ENCODE measurements at places on chromosomes 5 and 9.

DNA sequence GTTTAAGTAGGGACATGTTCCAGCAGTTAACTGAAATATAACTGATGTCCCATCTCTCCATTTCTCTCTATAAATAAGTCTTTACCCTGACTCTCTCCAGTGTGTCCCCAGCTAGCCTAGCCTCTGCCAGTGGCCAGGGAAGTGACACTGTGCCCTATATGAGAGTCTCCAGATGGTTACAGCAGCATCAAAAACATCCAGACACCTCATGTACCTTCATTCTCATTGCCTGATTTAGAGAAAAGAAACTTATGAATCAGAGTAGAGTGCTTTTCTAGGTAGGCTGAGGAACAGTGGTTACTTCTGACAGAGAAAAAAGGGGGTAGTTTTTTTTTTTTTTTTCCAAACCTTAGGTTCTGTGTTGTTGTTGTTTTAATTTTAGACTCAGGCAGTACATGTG lies 148.5 kb downstream of the GNAQ start:
- DNase-seq: no peak

GRCh38 chr5:5719292-5719691 lies 296.8 kb downstream of the ICE1 start:
- no peak for DNase-seq

DNA sequence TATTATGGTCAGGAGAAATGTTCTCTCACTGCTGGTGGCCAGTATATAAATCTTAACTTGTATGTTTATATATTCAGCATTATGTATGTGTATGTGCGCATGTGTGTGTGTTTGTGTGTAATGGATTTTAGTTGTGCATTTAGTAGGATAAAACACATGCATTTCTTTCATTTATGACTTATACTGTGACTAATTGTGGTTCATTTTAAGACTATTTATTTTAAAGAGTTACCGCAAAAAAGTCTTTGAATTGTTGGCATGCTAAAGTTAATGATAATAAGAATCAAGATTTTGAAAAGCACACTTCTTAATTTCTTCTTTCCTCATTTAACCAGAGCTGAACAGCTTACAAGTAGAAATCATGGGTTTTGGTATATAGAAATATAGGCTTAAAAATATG lies 60.9 kb downstream of the RAI14 start:
- no peak for DNase-seq

- no peak for DNase-seq
Measured at GRCh38 chr5:1103505-1104326, 8.1 kb downstream of the SLC12A7 start.

DNA sequence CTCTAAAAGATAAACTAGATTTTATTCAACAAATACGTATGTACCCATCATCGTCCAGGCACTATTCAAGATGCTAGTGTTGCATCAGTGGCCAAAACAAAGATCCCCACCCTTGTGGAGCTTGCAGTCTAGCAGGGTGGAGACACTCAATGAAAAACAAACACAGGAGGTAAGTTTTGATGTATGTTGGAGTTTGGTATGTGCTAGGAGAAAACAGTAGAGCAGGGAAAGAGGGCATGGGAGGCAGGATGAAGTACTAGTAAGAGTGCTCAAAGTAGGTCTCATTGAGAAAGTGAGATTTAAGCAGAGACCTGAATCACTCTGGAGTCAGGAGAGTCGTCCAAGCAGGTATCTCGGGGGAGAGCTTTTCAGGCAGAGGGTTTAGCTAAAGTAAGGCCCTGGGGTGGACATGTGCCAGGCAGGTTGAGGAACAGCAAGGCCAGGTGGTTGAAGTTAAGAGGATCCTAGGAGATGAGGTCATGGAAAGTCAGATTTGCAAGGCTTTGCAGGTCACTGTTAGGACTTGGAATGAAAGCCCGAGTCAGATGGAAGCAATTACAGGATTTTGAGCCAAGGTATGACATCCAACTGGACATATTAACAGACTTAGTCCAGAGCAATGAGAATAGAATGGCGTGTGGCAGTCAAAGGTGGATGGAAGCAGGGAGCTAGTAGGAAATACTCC lies 9.2 kb downstream of the SNX18 start:
- no peak for DNase-seq

GRCh38 chr5:149284501-149284900 lies 12.8 kb downstream of the AFAP1L1 start:
- DNase-seq: no peak

DNA sequence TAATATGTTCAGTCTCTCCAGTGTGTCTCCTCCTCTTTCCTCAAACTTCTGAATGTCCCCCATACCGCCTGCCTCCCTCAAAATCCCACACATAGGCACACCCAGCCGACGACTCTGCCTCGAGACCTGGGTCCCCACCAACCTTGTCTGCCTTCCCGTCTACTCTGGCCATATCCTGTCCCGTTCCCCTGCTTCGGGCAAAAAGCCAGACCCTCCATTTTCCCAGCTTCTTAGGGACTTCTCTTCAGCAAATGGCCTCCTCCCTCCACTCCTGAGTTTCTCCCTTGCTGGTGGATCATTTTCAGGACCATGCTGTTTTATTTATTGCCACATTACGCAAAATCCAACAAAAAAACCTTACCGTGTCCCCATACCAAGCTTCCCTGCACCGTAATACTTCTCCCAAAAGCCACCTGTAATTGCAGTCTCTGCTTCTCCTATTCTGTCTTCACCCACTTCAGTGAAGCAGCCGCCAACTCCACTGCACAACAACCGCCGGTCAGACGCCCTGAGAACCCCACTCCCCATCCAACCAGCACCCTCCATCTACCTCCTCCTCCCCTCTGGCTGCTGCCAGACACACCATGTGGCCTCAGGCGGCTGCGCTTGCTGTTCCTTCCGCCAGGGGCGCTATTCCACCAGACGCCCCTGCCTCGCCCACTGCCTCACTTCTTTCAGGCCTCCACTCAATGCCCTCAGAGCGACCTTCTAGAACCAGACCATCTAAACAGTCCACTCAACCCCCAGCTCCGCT lies 117.0 kb downstream of the TRPM6 start:
- DNase-seq: peak; percentile 22

GRCh38 chr5:42677156-42677842 lies 79.3 kb upstream of the CCDC152 start:
- no peak for DNase-seq

DNA sequence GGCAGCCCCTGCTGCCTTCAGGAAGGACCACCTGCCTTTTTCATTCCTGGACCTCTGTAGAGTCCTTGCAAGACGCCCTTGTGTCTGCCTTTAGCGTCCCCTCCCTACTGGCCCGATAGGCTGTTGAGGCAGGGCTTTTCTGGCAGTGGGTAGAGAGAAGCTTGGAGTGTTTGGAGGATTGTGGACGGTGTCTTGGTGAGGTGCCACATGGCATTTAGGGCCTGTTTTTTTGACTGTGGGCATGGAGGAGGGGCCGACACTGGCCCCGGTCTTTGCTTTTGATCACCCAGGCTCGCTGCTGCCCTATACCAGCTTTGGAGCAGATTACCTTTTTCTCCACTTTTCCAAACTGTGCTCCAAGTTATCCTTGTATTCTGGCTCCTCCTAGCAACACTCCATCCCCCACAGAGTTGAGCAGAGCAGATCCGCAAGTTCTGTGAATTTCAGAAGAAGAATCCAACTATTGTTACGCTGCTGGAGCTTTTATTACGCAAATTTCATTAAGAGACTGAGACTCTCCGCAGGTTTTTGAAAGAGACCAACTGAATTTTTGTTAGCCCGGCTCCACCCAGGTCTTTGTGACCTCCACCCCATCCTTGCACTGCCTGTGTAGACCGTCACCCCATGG lies 34.8 kb upstream of the PRDM12 start:
- no peak for DNase-seq

- no peak for DNase-seq
Measured at GRCh38 chr9:136648751-136649150, 14.0 kb upstream of the EGFL7 start.

GRCh38 chr5:56356836-56357160 lies 123.7 kb upstream of the ANKRD55 start:
- DNase-seq: no peak

GRCh38 chr9:123069010-123069481 lies 35.6 kb downstream of the GPR21 start:
- DNase-seq: no peak

GRCh38 chr5:145764325-145764724 lies 70.8 kb downstream of the PRELID2 start:
- no peak for DNase-seq

DNA sequence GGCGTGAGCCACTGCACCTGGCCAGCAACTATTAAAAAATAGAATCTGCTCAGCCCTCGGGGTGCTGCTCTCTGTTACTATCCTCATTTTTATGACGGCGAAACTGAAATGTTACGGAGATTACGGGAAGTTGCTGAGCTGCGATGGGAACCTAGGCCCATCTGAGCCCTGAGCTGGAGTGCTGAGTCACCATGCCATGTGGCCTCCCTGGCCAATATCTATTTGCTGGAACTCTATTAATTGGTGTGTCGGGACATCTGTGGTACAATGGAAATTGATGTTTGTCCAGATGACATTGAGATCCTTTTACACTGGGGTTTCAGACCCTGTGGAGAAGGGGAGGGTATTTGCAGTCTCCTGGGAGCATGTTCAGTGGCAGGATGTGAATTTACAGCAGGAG lies 8.1 kb downstream of the PRDM12 start:
- no peak for DNase-seq

- no peak for DNase-seq
Measured at GRCh38 chr9:20200581-20200980, 411.7 kb upstream of the SLC24A2 start.

- no peak for DNase-seq
Measured at GRCh38 chr5:126965487-126965886, 64.9 kb downstream of the MARCHF3 start.

DNA sequence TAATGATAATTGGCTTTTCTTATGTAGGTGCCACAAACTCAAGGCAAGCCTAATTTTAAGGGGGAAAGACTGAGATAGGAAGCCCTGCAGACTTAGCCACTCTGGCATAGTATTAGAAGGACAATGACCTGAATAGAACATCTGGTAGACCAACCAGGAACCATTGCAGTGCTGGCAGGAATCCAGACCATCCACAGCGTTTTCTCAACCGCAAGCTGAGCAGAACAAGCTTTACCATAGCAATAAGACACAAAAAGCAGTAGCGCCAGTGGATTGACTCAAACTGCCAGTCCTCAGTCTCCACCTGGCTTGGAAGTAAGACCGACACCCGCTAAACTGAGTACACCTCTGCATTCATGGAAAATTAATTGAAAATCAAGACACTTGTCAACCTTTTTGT lies 141.3 kb upstream of the LPAR1 start:
- DNase-seq: no peak

GRCh38 chr9:112670991-112671625 lies 46.8 kb downstream of the INIP start:
- DNase-seq: no peak

- DNase-seq: no peak
Measured at GRCh38 chr9:89776795-89777525, 172.1 kb downstream of the GADD45G start.

- no peak for DNase-seq
Measured at GRCh38 chr5:118882666-118883065, 105.7 kb downstream of the DTWD2 start.

- no peak for DNase-seq
Measured at GRCh38 chr5:32201122-32201753, 27.1 kb upstream of the GOLPH3 start.

- no peak for DNase-seq
Measured at GRCh38 chr5:116395226-116395625, 179.4 kb downstream of the SEMA6A start.

DNA sequence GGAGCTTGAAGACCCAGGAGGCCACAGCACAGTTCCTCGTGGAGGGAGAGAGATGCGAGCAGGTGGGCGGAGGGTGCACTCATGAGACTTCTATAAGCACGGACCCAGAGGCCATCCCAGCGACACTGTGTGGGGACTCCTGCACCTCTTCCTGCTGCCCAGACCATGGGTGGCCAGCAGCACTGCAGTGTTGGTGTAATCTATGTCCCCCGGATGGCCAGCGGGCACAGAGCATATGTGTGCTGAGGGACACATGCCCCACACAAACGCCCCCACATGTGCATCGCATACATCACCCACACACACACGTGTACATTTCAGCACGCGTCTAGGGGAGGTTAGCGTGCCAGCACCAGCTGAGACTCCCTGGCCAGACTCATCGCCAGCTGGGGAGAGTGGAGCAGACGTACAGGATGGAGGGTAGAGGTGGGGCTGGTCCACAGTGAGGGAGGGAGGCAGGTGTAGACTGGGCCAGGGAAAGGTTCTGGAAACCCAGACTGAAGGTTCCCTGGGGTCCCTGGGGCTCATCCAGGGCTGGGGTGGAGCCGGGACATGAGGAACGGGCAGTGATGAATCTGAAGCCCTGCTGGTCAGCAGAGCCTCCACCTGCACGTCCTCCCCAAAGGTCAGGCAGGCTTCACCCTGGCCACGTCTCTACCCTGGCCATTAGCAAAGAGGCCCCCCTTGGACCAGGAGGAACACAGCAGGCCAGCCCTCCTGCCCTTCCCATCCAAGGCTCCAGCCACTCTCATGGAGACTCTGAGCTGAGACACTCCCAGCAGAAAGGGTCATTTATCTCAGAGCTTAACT lies 27.6 kb downstream of the ADAMTS2 start:
- no peak for DNase-seq

Data from activated CD4-positive, alpha-beta T cell treated with anti-CD3 and anti-CD28 coated beads, Interleukin-2, amount 50 U/mL, for 24 hours (primary cell).